Skin of body (tissue), 3 donors: ENCODE measurements at places on chromosomes 3 and 15.

DNA sequence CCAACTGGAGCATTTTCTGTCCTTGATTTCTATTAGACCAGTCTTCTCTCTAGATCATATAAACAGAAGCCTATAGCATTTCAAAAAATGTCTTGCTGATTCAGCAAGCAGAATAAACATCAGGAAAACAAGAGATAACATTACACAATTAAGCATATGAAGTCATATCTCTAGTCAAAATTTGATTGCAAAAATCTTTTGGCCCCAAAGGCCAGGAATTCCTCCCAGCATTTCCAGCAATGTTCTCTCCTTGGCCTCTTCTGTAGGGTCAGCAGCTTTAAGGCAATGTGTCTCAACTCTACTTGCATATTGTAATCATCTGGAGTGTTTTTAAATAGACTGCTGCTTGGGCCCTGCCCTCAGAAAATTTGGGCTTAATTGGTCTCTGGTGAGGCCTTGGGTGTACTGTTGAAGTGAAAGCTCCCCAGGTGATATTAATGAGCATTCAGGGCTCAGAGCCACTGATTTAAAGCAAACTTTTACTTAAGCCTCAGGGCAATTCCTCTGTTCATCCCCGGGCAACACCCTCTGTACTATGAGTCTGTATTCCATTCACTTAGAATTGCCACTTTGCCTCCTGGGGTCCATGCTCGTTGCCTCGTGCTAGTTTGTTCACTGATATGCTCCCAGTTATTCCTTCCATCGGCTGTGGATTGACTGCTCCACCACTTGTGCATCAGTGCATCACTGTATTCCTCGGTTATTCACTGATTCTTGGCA is 1072.6 kb downstream of the ROBO2 start:
- DNase-seq: peak; percentile 5

GRCh38 chr15:47588958-47589357 is 128.3 kb upstream of the SEMA6D start:
- DNase-seq: no peak

- peak; percentile 57 for DNase-seq
Measured at GRCh38 chr3:106425026-106425425, 556.2 kb upstream of the CBLB start.

- no peak for DNase-seq
Measured at GRCh38 chr3:69353503-69353902, 32.4 kb downstream of the FRMD4B start.

DNA sequence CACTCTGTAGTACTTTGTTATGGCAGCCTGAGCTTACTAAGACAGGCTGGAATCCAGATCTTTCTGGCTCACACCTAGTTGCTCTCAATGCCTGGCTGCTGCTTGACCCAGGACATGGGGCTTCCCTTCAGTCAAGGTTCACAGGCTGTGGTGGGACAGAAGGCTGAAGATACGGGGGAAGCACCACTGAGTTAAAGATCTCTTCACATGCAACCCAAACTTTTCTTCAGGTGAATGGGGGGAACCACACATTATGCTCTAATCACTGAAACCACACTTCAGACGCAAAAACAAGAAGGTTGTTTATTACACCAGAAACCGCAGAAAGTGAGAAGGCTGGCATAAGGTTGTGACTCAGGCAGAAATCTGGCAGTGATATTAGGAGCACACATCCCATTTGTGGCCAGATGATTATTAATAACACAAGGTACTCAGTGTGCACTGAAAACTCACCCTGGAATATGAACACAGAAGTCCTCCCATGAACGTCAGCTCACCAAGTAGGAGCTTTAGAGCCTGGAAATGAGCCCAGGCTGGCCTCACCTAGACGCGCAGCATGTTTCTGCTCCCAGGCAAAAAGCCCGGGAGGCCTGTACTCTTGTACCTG is 230.5 kb upstream of the CHRNA7 start:
- DNase-seq: no peak

DNA sequence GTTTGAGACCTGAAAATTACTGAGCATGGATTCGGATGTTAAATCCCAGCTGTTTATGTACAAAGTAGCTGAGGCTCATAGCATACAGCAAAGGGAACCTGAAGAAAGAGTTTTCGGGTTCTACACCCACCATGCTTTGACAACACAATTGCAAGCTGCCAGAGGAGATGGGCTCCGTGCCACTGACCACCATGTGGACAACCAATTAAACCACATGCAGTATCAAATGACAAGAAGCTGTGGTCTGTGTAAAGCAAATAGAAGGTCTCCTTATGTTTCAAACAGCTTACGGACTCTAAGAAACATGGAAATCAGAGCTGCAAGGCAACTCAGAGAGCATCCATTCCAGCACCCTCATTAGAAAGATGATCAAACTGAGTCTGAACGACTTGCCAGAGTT is 12.9 kb downstream of the GABRB3 start:
- DNase-seq: no peak

- DNase-seq: no peak
Measured at GRCh38 chr15:78325092-78325843, 14.9 kb upstream of the CRABP1 start.

DNA sequence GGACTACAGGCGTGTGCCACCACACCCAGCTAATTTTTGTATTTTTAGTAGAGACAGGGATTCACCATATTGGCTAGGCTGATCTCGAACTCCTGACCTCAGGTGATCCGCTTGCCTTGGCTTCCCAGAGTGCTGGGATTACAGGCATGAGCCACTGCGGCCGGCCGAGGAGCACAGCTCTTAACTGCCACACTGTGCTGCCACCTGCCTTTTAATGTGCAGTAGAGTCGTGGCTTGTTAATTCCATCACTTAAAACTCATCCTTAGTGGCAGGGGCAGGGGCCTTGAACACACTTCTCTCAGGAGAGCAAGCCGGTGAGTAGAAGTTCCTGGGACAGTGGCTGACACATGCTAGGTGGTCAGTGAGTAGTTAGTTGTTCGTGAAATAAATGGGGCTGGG is 12.5 kb downstream of the ABCF3 start:
- DNase-seq: no peak

DNA sequence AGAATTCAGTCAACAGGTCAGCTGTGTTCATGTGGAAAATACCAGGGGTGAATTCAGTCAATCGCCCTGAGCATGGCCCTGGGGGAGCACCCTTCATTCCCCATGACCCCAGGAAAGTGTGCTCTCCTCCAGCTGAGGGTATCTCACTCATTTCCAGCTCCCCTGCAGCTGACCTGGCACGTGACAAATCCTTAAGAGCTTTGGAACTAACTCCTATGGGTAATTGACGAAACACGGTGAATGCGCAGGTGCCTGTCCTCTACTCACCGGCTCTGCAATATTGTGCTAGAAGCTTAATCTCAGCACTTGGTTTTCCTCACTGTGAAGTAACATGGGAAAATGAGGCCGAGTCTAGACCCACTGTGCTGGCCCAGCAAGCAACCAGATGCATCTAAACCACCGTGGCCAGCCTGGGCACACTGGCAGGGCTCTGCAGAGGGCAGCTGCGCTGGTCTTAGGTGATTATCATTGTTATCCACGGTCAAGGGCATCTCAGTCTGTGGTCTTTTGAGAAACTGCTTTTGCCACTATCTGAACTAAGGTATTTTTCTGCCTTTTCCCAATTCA is 63.1 kb downstream of the SPSB4 start:
- DNase-seq: no peak

- DNase-seq: peak; percentile 68
Measured at GRCh38 chr3:130709671-130710070, 37.0 kb downstream of the PIK3R4 start.

DNA sequence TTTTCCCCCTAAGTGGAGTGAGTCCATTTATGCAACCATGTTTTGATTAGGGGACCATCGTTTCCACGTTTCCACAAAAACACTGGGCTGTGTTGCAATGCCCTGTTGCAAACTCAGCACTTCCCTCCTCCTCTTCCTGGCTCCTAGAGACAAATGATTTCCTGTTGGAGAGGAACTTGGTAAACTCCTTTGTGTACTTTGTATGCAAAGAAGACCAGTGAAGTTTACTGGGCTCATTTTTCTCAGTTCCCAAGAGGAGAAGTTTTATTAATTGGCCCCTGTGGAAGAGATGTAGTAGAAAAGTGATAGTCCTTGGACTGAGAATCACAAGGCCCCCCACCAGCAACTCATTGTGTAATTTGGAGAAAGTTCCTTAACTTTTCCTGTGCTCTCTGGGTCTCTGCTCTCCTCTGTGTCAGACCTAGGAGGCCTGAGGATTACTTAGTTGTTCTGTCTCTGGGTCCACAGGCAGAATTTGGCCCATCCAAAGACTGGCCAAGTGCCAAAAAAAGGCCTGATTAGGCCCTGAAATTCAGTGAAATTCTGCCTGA is 95.0 kb downstream of the ATG7 start:
- DNase-seq: peak; percentile 86

GRCh38 chr3:150610785-150611184 is 7.7 kb downstream of the SELENOT start:
- DNase-seq: no peak

DNA sequence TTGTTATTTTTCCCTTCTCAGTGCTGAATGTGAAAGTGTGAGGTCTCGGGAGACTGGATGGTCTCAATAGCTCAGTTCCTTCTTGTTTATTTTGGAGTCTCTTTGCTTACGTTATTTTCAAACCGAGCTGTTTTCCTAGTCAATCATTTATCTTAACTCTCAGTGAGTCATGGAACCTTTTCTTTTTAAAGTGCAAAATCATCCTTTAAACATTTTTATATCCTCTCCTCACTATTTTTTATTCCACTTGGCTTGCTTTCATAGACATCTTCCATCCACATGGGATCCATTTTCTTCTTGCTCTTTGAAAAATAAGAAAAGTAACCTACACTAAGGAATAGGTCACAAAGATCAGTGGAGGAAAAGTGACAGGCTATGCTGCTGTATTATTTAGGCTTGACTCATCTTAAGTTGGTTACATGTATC is 497.8 kb downstream of the NAALADL2 start:
- no peak for DNase-seq

DNA sequence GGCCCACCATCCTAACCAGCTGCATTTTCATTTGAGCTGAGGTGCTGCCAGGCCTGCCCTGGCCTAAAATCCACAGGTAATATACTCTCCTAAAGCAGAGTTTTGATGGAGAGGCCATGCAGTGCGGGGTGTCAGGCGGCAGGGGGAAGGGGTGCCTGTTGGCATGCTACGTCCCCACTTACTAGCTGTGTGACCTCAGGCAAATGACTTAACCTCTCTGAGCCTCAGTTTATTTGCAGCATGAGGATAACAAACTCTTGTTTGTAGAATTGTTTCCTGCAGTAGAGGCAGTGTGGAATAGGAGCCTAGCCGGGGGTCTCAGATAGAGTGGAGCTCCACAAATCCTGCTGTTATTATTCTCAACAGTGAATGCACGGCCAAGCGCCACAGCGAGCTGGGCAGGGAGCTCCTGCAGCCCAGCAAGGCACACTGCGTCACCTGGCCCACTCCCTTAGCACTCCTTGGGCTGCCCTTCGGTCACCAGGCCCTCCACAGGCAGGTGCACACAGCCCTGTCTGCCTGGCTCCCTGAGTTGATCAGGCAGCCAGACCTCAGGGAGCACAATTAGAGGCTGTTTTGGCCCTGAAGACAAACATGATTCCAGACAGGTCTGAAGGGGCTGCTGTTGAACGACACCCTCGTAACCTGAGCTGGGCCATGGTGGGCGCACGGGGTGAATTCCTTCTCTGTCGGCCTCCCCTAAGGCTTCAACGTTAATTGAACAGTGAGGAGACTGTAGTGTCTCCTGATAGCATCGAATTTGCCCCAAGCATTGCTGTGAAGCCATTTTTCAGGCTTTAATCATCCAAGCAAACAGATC is 248.8 kb upstream of the LYSMD4 start:
- no peak for DNase-seq

DNA sequence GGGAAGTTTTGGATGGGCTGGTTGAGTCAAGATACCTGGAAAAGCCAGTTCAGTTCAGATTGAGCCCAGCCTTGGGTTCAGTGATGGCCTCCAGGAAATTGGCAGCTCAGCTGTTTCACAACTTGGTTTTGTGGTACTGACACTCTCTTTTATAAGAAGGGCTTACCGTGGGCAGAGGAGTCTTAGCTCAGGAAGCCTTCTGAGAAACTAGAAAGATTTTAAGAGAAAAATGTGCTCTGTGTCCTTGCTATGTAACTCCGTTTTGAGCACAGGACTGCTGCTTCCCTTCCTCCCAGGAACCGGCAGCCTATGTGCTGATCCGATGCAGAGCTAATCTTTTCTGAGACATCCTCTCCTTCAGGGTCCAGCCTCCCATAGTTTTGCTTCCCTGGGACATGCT is 46.6 kb upstream of the RASGRP1 start:
- no peak for DNase-seq
